ENCODE measurements at places on chromosomes 5 and 9. TPM values are rescaled to one million over a fixed set of nuclear protein-coding genes. Genes with fewer than 3 reads are reported as not detected.

Gene CAMK4
- total RNA-seq, result 67.3 TPM

Gene GZMA
- total RNA-seq, result 0.41 TPM

Gene MAMDC4
- 4.1 TPM for total RNA-seq

Gene FRRS1L
- 66.9 TPM for total RNA-seq

Gene SAXO1
- total RNA-seq, result not detected

Gene CD14
- 11.4 TPM for total RNA-seq

- DNase-seq, result no peak
Observed at GRCh38 chr5:33049842-33050241, 338.7 kb downstream of the NPR3 start.

DNA sequence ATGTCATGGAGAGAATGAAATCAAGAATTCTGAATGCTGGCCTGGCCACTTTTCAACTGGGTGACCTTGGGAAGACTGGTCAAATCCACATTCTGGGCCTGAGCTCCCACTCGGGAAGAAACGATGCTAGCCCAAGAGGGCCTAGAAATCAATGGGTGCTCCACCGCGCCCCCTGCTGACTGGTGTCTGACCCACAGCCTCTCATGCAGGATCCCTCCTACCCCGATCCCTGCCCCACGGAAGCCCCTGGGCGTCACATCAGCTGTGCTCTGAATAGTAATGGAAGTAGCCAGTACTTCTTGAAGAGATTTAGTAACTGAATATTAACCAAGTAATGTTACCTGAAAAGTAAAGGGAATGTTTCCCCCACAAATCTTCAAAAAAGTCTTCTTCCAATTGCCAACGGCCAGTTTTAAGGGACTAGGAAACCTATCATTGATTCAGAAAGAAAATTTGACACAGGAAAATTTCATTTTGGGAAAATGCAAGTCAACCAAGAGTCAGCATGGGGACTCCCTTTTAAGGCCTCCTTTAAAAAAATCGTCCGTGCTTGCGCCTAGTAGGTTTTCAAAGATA is 43.9 kb downstream of the CRB2 start:
- no peak for DNase-seq

DNA sequence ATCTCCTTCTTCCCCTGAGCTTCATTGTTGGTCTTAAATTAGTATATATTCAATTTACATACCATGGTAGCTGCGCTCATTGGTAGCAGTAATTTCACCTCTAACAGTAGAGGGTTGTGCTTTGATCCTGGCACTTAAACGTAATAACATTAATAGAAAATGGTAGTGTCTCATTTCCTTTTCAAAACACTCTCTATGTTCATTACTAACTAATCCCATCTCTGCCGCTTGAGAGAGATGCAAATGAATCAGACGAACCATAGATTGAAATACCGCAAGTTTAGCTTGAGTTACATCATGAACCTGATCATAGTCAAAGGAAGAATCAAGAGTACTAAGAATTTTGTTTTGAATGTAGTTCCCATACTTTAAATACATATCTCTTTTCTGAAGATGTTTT is 2.2 kb downstream of the THBS4 start:
- DNase-seq, result no peak

GRCh38 chr9:130182381-130182909 is 10.2 kb downstream of the NCS1 start:
- no peak for DNase-seq

- DNase-seq, result no peak
Observed at GRCh38 chr5:5071554-5071953, 68.6 kb upstream of the ADAMTS16 start.

- DNase-seq, result no peak
Observed at GRCh38 chr5:87829217-87829551, 416.5 kb upstream of the CCNH start.

GRCh38 chr5:53730943-53731342 is 170.5 kb downstream of the NDUFS4 start:
- DNase-seq, result no peak

GRCh38 chr5:166166071-166166470 is 2125.4 kb upstream of the WWC1 start:
- no peak for DNase-seq

DNA sequence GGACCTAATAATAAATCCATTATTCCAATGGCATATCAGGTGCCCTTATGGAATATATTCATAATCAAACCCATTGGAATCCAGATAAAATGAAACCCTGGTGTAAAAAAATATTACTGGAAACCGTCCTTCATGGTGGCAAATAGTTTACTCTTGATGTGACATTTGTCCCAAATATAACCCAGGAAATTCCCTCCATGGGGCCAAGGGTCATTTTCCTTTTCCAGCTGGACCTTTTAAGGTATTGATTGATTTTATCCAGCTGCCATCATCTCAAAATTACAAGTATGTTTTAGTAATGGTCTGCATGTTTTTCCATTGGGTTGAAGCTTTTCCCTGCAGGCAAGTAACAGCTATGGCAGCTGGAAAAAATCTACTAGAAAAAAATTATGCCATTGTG is 8.4 kb upstream of the UGT3A1 start:
- no peak for DNase-seq

DNA sequence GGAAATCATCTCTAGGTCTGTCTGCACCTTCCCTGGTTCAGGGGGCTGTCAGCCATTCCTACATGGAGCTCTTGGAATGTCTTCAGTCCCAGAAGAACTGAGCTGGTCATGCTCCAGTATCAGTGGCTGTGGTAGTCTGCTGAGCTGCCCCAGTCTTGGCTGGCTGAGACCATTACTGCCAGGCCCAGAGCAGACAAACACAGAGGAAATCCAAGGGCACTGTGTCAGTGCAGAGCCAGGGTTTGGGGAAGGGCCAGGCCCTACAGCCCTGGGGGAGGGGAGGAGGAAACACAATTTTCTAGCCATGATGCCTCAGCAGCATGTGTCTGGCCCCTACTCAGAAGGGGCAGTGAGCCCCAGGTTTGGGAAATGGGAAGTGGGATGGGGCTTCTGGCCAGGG is 58.4 kb downstream of the ARHGEF37 start:
- DNase-seq, result no peak

DNA sequence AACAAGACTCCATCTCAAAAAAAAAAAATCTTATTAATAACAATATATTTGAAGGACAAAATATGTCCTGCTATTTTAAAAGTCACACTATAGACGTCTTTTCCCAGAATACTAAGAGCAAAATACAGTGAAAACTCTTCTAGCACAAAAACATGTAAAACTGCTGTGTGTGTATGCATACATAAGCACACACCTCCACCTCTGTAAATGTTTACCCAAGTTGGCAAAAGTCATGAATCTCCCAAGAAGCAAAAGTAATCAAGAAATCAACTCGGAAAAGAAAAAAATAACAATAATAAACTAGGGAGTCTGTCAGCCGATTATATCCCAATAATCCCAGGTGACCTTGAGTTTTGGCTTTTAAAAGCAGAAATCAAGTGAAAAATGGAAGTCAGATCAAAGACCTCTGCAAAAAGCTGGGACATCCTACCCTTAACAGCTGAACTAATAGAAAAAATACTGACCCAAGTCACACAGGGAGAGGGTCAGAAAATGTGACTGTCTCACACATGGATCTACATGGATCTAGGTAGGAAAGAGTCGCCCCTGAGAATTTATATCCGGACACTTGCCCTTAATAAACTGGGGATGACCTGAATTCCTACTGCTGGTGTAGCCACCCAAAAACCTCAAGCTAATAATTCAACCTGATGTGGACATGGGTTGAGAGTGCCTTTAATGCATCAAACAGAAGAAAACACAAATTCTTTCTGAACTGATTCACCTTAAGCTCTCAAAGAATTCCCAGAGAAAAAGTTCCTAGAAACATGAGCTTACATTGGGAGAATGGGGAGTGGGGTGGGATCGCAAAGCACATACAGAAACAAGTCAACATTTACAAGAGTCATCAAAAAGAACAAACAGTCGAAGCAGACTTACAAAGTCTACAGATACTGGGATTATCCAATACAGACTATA is 29.9 kb downstream of the LPAR1 start:
- no peak for DNase-seq

DNA sequence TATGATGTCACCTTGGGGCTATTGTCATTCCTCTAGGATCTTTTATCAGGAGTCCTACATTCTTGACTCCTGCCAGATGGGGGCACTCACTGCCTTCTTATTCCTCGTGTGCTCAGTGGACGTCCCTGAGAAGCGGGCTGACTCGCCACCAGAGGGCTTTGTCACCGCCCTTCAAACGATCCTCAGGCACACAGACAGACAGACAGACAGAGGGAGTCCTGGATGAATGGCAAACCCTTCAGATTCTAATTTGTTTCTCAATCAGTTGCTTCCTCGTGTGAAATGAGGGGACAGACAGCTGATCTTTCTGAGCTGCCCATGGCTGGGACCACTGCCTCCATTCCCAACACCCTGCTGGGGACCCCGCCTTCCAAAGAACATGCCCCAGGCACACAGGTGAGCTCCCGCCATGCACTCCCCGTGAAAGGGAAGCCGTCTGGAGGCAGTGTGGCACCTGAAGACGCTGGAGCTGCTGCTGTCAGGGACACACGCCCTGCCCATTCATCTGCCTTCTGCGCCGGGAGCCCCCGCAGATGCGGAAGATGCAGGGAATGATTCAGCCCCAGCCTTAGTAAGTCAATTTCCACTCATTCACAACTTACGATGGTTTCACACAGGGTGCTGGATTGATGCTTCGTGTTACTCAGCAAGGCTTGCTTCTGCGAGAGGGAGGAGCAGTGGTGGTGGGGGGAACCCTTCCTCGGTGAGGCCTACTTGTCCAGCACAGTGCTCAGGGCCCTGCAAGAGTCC is 24.9 kb upstream of the SH3PXD2B start:
- peak; percentile 85 for DNase-seq

DNA sequence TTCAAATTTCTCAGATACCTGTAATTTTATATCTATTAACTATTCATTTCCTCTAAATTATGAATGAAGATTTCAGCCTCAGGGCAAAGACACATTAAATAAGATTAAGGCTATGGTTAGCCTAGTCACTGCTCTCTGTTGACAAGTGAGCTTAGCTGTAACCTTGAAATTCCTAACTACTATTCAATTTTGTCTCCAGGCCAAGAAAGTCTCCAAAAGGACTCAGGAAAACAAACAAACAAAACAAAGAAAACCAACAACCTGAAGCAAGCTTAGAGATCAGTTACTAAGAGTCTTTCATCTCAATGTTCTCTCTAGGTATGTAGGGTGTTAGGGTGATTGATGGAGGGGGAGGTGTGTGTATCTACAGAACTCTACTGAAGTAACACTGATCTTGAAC is 9.6 kb upstream of the CTNNAL1 start:
- no peak for DNase-seq

- no peak for DNase-seq
Observed at GRCh38 chr5:140213370-140213983, 38.5 kb downstream of the CYSTM1 start.

GRCh38 chr5:85703296-85703695 is 914.4 kb upstream of the COX7C start:
- no peak for DNase-seq

DNA sequence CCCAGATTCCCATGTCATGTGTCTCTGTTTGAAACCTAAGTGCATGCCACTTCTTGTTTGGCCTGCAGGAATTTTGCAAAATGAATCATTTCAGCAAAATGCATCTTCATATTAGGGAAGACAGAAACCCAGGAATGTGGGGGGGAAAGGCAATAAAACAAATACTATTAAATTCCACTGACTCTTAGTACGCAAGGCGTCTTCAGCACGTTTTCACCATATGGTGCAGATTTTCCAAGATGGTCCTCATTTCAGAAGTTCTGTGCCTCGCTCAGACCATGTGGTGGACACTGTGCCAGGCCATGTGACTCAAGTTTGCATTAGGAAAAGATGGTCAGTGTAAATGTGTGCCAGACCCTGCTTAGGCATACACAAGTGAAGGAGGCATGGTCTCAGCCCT is 184.0 kb downstream of the ACTL7B start:
- no peak for DNase-seq

DNA sequence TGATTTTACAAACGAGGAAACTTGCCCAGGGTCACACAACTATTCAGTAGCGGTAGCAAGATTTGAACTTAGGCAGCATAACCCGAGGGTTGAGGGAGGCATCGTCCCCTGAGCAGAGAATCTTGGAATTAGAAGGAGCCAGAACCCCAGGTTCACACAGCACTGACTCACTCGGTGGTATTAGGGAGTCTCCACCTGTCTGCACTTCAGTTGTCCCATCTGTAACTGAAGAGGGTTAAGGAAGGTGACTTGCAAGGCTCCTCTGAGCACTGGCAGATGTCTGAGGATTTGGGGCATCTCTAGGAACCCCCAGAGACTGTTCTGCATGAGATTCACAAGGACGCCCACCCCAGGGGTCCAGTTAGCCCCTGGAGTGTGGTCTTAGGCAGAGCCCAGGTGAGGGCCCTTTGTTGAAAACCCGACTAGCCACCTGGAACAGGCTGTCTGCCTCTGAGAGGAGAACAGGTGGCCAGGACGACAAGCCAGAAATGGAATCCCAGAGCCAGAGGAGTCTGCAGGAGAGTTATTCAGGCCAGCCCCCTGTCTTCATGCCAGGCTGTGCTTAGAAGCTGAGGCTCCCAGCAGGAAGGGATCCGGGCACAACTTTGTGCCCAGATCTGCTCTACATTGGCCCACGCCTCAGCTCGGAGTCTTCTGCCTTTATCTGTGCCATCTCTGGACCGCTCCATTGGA is 50.0 kb upstream of the ORM1 start:
- no peak for DNase-seq

DNA sequence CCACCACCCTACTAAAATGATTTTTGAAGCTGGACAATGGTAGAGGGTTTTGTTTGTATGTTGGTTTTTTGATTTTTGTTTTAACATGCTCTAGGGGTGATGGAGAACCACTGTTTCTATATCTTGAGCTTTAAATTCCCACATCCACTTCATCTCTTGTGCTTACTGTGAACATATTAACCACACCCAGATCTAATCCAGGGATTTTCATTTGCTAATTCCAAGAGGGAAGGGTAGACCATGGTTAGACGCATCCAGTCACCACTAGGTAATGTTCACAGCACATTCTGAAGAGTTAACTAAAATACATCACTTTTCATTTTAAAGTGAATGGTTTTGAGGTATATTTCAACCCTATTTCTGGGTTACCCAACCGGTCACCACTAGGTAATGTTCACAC is 36.5 kb upstream of the IQGAP2 start:
- DNase-seq, result no peak

DNA sequence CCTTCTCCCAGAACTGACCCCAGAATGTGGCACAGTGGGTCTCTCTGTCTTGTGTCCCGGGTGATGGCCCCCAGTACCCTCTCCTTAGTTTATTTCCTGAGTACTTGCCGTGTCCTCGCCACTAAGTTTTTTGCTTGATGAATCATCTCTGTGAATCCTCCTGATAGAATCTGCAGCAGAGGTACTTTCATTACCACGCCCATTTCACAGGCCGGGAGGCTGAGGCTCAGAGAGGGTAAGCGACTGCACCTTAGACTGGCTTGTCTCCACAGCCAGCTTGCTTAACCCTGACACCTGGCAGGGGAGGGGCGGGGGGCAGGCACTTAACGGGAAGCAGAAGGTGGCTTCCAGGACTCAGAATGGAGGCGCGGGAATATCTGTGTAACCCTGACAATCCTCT is 7.9 kb upstream of the IER5L start:
- no peak for DNase-seq
